ENCODE measurements at places on chromosomes 4 and X. TPM values are rescaled to one million over a fixed set of nuclear protein-coding genes. Genes with fewer than 3 reads are reported as not detected.

- DNase-seq: no peak
Observed at GRCh38 chr4:6878451-6879059, 31.1 kb upstream of the TBC1D14 start.

DNA sequence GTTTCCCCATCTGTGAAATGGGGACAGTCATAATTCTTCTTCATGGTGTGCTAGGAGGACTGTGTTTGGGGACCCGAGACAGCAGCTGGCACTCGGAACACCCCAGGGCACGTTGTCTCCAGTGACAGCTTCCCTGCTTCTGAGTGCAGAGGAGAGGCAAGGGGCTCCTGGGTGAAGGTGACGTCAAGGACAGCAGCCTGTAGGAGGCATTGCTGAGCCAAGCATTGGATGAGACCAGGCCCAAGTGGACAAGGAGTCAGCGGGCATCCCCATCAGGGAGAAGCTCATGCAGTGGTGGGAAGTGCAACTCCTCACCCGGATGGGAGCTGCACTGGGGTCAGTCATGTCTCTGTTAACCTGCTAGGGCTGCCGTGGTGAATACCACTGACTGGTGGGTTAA is 46.1 kb downstream of the EVC start:
- no peak for DNase-seq

The AFM gene
- total RNA-seq: not detected

The ATP2B3 gene
- total RNA-seq: not detected

The TEX11 gene
- 0.89 TPM for total RNA-seq

- DNase-seq: no peak
Observed at GRCh38 chrX:56797574-56798338, 68.7 kb downstream of the NBDY start.

DNA sequence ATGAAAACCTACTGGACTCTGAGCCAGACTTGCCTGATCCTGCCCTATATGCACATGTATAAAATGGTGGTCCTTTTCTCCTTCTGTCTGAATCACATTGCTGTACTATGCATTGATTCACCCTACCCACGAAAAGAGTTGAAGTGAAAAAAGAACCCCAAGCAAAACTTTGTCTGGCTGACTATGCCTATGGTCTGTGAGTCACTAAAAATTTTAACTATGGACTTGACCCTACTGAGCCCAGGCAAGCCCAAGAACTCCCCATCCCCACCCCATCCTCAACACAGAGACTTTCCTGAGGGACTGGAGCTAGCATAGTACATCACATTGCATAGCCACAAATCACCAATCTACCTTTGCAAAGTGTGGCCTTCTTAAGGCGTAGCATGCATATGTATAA is 116.6 kb upstream of the TENM3 start:
- no peak for DNase-seq

DNA sequence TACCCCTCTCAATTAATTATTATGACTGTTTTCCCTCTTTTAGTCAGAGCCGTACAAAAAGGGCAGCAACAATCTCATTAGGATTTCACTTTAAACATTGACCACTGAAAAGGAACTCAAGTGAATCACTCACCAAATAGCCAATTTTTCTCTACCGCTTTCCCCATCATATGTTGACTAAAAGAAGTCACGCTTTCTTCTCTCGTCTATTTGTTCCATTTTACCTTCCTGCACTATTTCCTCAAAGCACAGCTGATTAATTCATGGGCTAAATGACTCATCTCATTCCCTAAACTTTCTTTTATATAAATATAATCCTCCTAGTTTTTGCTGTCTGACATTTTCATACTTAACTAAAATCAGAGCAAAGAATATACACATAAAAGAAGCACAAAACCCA is 8.2 kb downstream of the MID1 start:
- no peak for DNase-seq

- no peak for DNase-seq
Observed at GRCh38 chrX:19121466-19121865, 802 bp downstream of the ADGRG2 start.

DNA sequence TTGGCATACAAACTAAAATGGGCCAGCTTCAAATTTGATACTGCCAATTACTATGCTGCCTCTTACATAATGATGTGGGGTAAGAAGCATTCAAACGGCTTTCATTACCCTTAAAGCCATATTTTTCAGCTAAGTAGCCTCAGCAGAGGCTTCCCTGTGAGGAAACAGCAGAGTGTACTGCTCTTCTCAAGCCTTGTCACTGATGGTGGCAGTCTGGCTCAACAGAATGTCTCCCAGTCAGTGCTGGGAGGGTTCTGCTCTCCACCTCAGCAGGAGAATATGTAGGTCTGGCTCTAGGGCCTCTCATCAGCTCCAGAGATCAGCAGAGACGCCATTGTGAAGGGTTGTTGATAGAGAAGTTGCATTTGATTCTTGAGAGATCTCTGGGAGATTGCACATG is 44.6 kb upstream of the MBNL3 start:
- DNase-seq: no peak

The BMPR1B gene
- total RNA-seq: 0.36 TPM

DNA sequence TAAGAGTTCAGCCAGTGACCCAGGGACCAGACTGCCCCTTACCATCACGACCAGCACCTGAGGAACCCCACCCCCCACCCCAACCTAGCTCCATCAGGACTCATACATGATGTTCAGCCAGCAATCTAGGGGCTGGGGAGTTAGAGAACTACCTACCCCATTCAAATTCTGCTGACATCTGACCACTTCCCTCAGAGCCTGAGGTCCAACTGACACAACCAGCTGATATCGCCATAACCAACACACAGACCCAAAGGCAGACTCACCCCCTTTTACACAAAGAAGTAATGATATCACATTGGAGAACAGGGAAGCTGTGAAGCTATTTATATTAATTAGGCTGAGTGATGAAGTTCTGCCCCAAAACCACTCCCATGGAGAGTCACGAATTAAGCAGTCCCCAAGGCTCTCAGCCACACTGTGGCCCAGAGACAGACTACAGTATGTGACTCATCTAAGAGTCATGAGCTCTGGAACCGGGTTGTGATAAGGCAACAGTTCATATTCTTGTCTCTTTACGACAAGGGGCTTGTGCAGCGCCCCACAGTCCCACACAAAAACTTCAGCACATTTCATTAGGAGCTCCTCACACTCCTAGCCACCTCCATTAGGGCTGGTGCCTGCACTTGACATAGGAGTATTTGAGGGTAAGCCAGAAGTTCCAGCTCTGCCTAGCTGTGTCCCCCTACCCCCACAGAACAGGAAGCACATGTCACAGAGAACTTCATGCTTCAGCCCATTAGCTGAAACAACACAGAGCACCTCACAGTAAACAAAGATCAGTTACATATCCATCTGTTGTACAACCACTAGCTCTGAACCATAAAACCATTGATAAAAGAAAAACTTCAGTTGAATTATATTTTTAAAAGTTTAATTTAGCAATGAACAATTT is 184.7 kb upstream of the ZCCHC13 start:
- no peak for DNase-seq

DNA sequence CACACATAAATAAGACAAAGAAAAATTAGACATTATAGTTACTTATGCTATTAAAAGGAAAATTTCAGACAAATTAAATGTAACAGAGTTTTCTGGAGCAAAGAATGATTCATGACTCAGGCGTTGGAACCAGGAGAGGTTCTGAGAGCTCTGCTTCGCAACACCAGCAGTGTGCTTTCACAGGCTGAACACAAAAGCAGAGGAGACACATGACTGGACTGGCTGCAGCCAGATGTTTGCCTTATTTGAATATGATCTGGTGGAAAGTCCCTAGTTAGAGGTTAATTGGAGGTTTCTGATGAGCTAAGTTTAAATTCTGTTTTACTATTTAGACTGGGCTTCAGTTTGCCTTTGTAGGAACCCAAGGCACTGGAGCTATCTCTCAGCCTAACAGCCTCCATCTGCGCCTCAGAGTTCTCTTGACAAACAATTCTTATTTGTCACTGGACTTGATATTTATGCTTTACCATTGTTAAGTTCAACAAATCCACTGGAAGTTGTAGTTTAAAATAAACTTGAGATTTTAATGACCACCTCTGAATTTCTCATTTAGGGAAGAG is 16.2 kb downstream of the BOD1L1 start:
- DNase-seq: no peak

The SYN1 gene
- 4.1 TPM for total RNA-seq

Measured in mucosa of descending colon (tissue), 3 donors.